ENCODE measurements at places on chromosomes 11 and 22.

GRCh38 chr22:30813936-30814335, 119.3 kb downstream of the OSBP2 start:
- DNase-seq, result no peak

DNA sequence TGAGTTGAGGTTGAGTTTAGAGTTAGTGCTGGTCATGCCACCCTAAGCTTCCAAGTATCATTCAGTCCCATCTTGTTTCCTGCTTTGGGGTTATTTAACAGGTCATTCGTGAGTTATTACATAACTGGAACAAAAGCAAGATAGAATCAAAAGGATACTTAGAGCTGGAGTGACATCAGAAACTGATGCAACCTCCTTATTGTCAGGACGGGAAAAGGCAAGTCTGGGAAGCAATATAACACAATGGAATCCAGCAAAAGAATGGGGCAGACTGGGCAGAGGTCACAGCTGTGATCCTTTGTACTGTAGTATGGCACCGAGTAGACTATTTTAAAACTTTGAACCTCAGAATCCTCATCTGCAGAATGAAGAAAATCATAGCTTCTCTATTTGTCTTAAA, 4.4 kb upstream of the PRSS23 start:
- no peak for DNase-seq

GRCh38 chr11:61477727-61478148, 30.8 kb upstream of the LRRC10B start:
- no peak for DNase-seq

DNA sequence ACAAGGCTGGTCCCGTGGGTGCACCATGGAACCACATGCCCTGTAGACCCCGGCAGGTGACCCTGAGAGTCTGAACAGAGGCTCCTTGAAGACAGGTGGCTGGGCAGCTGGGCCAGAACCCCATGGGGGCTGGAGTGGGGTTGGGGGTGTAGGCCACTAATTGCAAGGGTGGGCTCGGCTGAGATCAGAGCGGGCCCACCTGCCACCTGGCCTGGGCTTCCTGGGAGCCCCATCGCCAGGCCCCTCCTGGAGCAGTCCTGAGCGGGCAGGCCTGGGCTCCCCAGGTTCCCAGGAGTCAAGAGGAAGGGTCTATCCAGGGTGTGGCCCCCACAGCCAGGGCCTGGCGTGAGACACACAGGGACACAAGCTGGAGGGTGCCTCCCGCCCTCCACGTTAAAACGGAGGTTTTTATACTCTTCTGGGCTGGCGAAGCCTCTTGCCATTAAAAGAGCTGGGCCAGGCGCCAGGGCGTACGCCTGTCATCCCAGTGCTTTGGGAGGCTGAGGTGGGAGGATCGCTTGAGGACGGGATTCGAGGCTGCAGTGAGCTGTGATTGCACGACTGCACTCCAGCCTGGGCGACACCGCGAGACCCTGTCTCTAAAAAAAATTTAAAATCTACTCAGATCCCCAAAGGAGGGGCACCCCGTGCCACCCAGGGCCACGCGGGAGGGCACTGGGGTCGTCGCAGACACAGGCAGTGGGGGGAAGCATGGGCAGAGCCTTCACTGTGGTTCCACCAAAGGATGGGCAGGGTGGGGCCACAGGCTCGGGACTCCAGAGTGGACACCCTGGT, 4.8 kb upstream of the TRABD start:
- no peak for DNase-seq

DNA sequence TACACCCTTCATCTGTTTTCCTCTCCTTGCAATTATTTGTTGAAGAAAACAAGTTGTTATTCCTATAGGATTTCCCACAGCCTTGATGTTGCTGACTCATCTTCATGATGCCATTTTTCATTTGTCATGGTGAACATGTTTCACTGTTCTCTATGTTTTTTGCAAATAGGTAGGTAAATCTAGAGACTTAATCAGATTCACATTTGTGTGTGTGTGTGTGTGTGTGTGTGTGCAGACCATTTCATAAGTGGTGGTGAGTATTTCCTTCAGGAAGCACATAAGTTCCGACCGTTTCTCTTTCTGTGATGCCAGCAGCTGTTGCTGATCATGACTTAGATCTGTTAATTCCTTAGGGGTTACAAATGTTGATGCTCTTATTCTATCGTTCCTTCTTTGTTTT, 80.3 kb upstream of the IZUMO1R start:
- no peak for DNase-seq

GRCh38 chr11:61609000-61609979, 28.4 kb upstream of the SYT7 start:
- DNase-seq, result no peak

GRCh38 chr11:68724293-68724692, 27.0 kb downstream of the TESMIN start:
- DNase-seq, result no peak

GRCh38 chr11:68763181-68763721, 11.9 kb upstream of the TESMIN start:
- no peak for DNase-seq

GRCh38 chr11:79019975-79020374, 420.9 kb downstream of the TENM4 start:
- DNase-seq, result no peak

- no peak for DNase-seq
Measured at GRCh38 chr11:28491431-28491830, 383.2 kb downstream of the METTL15 start.

DNA sequence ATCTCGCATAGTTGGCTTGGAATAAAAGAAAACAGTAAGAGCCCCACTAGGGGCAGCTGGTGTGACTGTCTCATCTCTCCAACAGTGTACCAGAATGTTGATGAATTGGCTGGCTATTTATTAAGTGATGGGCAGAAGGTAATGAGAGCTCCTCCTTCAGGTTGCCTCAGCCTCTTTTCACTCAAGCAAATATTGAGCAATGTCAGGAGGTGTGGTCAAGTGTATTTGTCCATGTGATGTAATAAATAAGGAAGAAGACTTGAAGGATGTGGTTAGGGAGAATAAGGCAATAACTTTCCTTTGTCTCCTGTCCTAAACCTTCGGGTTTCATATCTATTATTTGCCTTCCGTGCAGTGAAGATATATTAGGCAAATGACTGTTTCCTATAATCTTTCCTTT, at the start of gene TCN1:
Gene TCN1 (minus strand): TSS at position 91 of the 400 bp plus-strand sequence. CDS start 17 bp downstream, at position 74.
- DNase-seq, result no peak

GRCh38 chr11:78149646-78150045, 10.2 kb upstream of the ALG8 start:
- DNase-seq, result no peak

DNA sequence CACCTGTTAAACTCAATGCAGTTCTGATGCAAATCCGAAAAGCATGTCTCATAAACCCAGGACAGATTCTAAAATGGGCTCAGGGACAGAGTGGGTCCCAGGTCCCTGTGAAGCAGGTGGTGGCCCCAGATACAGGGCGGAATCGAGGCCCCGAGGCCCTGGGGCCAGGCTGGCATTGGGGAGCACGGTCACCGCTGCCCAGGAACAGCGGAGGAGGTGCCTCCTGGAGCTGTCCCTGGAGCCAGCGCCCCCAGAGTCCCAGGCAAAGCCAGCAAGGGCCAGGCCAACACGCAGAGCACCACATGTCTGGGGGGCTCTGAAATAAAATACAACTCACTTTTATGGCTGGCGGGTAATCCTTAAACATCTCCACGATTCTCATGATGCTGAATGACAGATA, 10.0 kb upstream of the TTLL8 start:
- DNase-seq, result no peak

GRCh38 chr11:7056828-7057513, 31.8 kb upstream of the RBMXL2 start:
- no peak for DNase-seq

GRCh38 chr22:41603873-41604332, 14.3 kb upstream of the PMM1 start:
- DNase-seq, result no peak

GRCh38 chr11:34344768-34345539, 12.9 kb downstream of the ABTB2 start:
- DNase-seq, result no peak

- no peak for DNase-seq
Measured at GRCh38 chr11:127844876-127845275, 742.5 kb downstream of the ETS1 start.

- DNase-seq, result no peak
Measured at GRCh38 chr11:47869544-47870393, 21.6 kb upstream of the NUP160 start.

GRCh38 chr11:19995145-19995544, 165.1 kb downstream of the DBX1 start:
- no peak for DNase-seq

Data from cortex of kidney (tissue), 1 donor.